Panc1 (cell line): ENCODE measurements at places on chromosomes 11 and 22.
A peak's percentile ranks its signal among the peaks of the same experiment; 100 is the strongest.

DNA sequence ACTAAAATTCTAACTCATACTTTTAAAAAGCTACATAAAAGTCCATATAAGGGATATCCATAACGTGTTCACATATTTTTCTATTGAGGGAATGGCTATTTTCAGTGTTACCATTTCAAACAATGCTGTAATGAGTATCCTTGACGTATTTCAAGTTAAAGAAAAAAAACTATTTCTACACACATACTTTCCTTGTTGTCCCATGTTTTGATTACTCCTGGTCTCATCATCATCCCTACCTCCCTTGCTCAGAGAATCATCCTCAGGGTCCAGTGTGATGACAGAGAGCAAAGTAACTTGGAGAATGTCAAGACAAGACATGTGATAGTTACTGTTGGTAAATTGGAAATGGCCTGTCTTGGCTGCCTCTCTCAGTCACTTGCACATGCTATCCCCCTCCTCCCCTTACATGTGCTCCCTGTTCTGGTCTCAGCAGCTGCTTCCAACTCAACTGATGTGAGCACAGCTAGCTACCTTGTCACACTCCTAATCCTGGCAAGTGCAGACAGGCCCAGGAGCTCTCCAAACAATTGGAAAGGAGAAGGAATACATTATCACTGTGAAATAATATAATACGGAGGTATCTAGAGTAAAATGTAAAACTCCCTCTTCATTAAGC lies 21.8 kb downstream of the NUMA1 start:
- no peak for DNase-seq

- DNase-seq = peak; percentile 27
Observed at GRCh38 chr11:44775366-44775984, 48.7 kb downstream of the TSPAN18 start.

DNA sequence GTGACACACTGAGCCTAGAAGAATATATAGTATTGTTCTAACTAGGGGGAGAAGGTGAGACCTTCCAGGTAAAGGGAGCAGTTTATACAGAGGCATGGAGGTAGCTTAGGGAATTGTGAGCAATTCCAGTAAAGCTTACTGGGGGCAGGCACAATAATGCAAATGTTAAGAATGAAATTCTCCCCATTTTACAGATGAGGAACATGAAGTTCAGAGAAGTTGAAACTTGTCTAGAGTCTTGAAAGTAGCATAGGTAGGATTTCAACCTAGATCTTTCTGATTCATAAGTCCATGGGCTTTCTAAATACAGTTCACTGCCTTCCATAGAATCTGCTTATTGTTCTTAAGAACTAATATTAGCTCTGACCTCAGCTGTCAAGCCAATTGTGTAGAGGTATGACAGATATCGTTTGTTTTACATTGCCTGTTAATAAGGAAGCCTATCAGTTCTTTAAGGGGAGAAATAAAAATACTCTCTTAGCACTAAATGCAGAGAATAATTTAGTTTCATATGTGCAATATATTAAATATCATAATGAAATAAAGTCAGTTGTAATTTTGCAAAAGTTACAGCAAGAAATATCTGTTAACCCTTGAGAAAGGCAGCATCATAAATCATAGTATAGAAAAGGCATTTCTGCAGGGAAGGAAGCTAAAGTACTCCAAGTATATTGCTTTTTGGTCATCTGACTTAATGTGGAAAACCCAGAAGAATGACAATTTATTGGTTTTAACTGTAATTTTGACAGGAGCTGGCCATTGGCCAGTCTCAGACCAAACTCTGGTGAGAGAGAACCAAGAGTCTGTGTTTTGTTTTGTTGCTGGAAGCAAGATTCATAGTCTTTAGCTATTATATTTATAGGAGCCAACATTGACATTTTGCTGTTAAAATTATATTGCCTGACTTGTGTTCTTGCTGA lies 181.8 kb downstream of the UVRAG start:
- no peak for DNase-seq

DNA sequence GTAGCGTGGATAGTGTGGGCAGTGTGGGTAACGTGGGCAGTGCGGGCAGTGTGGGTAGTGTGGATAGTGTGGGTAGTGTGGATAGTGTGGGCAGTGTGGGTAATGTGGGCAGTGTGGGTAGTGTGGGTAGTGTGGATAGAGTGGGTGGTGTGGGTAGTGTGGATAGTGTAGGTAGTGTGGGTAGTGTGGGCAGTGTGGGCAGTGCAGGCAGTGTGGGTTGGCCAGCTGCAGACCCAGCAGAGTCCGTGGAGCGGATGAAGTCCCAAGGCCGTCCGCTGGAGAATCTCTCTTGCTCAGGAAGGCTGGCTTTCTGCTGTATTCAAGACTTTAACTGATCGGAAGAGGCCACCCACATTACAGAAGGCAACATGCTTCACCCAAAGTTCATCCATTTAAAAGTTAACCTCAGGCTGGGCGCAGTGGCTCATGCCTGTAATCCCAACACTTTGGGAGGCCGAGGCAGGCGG lies 26.1 kb upstream of the KRTAP5-6 start:
- no peak for DNase-seq

DNA sequence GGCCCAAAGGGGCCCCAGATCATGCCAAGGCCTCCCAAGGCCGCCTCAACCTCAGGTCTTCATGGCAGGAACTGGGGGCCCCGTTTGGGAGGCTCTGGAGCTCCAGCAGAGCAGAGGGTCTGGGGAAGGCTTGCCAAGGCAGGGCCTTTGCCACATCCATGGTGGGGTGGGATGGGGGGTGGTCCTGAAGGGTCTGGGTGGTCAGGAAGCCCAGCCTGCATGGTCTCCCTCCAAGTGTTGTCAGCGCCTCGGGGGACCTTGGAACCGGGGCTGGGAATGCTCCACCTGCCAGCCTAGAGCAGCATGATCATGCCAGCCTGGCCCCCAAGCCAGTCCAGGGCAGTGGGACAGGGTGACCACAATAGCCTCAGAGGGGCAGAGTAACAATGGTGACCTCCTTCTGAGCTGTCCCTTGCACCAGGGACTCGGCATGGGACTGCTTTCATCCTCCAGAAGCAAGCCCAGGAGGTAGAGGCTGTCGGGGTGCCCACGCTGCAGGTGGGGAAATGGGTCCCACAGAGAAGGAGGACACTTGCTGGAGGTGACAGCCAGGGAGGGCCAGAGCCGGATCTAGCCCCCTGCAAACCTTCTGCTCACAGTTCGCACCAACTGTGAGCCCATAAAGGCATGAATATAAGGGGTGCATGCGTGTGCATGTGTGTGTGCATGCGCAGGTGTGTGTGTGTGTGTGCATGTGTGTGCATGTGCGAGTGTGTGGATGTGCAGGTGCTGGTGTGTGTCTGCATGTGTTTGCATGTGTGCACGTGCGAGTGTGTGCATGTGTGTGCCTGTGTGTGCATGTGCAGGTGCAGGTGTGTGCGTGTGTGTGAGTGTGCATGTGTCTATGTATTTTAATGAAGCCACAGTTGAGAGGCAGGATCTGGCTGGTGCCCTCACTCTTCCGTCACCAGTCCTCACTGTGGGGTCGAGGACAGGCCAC lies 63.8 kb downstream of the MYEOV start:
- no peak for DNase-seq

- DNase-seq = no peak
Observed at GRCh38 chr11:31757260-31757835, 53.8 kb downstream of the PAX6 start.

DNA sequence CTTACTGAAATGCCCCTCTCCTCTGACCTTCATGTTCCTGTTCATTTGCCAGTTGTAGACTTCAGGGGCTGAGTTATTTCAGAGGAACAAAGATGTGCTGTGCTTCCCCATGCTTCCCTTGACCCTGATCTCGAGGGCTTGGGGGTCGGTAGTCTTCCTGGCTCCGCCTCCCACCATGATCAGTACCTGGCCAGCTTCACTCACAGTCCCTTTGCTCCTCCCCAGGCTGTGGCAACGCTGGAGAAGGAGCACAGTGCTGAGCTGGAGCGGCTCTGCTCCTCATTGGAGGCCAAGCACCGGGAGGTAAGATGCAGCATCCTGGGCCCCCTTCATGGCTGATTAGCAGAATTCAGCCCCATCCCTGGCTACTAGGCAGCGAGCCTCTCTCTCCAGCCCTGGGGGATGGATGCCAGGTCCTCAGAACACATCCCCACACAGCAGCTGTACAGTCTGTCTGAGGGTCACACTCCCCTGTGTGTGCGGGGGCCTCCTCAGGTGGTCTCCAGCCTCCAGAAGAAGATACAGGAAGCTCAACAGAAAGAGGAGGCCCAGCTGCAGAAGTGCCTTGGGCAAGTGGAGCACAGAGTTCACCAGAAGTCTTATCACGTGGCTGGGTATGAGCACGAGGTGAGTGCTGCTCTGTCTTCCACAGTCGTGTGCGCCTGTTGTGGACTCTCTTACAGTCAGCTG lies 64.5 kb downstream of the CEP164 start:
- DNase-seq = no peak

DNA sequence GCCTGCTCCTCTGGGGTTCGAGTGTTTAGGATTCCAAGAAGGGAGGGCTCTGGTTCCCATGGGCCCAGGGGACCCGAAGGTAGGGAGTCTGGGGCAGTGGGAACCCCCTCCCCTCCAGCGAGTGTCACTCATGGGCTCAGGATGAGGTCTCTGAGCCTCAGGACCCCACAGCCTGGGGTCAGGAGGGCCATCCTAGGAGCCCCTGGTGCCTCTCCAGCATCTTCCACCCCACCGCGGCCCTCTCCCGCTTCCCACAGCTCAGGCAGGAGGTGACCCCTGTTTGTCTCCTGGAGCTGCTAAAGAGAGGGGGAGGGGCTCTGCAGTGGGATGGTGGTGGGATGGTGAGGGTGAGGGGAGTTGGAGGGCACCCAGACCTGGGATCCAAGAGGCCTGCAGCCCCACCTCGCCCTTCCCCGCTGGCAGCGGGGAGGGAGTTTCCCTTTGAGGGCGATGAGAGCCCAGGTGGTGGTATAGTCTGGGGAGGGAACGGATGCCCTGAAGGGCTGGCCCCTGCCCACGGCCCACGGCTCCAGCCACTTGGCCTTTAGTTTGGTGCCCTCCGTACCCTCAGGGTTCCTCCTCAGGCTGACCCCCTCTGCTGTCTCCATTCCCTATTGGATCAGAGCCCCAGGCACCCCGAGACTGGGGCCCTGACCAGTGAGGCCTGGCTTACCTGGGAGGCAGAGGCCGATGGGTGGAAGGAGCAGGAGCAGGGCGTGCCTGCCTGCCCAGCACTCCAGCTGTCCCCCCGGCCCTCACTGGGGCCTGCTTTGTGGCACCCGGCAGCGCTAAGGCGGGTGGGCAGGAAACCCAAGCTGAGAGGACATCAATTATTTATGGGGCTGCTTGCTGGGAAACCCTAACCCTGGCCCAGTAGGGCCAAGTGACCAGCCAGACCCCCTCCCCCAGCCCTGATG lies 1.1 kb upstream of the CABP4 start:
- no peak for DNase-seq

GRCh38 chr11:8907116-8907515 lies 3.9 kb upstream of the AKIP1 start:
- DNase-seq = no peak

GRCh38 chr11:3188496-3189195 lies 23.5 kb upstream of the OSBPL5 start:
- DNase-seq = no peak

DNA sequence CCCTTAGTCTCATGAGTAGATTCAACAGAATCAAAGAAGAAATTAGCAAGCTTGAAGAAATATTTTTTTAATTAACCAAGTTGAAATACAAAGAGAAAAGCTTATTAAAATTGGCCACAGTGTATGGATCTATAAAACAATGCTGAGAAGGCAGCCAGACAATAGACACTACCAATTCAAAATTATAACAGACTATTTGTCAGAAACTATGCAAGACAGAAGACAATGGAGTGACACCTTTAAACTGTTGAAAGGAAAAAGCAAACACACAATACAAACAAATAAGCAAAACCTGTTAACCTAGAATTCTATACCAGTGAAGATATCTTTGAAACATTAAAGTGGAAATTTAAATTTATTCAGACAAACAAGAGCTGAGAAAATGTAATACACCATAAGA lies 225.4 kb downstream of the CASP12 start:
- DNase-seq = no peak

GRCh38 chr11:104487046-104487806 lies 323.3 kb upstream of the PDGFD start:
- no peak for DNase-seq

DNA sequence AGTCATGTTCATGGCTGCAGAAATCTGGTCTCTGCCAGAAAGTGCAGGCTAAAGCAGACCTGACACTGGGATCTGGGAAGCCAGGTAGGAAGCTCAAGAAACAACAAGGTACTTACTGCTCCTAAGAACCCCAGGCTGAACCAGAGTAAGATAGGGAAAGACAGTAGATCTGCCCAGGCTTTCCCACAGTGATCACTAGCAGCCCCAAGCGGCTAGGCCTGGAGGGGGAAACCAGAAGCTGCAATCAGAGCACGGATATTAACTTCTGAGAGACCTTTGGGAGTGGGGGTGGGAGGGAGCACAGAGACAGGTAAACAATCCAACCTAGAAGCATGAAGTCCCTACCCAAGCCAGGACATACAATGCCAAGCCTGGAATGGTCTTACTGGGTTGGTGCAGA lies 135.2 kb upstream of the C11orf58 start:
- DNase-seq = no peak

DNA sequence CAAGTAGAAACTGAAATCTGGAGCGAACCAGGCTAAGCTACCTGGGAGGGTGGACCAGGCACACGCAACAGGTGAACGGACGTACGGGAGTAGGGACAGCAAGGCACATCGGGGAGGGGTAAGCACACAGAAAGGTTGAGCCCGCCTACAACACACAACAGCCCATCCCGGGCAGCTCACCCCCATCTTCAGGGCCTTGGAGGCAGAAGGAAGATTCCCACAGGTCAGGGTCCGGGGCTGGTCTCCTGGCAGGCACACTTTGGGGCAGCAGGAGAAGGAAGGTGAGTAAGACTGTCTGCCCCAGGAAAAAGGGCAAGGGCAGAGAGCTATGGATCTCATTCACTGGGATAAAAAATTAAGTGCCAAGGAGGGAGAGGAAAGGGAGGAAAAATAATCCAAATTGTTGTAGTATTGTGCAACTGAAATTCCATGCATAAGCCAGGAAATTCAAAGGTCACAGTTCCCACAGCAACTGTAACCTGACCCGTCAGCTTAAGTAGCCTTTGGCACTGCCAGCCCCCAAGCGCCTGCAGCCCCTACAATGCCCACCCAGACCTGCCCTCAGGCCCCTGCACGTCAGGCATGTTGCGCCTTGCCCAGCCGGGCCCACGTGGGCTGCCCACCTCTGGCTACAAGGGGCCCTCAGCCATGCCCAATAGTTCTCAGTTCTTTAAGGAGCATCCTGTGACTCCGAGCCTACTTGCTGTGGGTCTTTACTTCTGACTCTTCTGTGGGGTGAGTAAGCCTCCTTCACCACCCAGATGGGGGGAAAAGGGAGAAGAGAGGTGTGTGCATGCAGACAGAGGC lies 51.8 kb downstream of the MICAL3 start:
- no peak for DNase-seq

DNA sequence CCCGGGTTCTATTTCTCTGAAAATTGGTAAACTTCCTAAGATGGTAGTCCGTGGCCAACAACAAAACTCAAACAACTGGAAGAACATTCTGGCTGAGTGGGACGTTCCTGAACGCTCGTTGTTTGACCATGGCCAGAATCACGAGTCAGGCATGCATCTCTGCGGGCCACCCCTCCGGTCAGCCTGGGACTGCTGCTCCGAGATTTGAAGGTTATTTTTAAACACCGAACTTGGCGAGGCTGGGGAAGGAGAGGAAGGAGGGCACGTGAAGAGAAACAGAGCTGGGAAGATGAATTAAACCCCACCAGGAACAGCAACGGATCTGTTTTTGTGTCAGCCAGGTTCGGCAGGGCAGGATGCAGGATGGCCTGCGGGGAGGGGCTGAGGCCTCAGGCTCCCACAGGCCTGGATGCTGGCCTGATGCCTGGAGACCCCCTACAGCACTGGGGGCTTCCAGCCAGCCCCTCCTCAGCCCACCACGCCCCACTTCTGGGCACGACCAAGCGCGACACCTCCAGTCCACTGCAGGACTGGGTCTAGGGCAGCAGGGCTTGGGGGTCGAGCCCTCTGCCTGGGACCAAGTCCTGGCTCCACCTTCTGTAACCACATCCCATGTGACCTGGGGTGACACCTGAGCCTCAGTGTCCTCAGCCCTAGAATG lies 5.1 kb downstream of the SHISAL1 start:
- DNase-seq = no peak
